Right lung (tissue), 10 donors: ENCODE measurements at places on chromosomes 16 and 17. TPM values are rescaled to one million over a fixed set of nuclear protein-coding genes. Genes with fewer than 3 reads are reported as not detected.

GRCh38 chr17:8628609-8629169, 1.8 kb downstream of the MYH10 start:
- no peak for DNase-seq

- no peak for DNase-seq
These were observed 7.4 kb upstream of the TNRC6C start for GRCh38 chr17:77951123-77951522.

GRCh38 chr17:77423589-77424451, 283.1 kb downstream of the SEC14L1 start:
- DNase-seq = peak; percentile 86

- DNase-seq = no peak
These were observed 1.1 kb upstream of the ADCY7 start for GRCh38 chr16:50265260-50265659.

GRCh38 chr17:13055131-13055530, 37.3 kb upstream of the ELAC2 start:
- no peak for DNase-seq

- DNase-seq = no peak
These were observed 49.6 kb downstream of the IKZF3 start for GRCh38 chr17:39814497-39814896.

TPPP3 gene
- polyA plus RNA-seq = 389 TPM

ASGR2 gene
- polyA plus RNA-seq = 0.31 TPM

LGALS9B gene
- polyA plus RNA-seq = 0.20 TPM

PAQR4 gene
- 12.4 TPM for polyA plus RNA-seq

MT1F gene
- polyA plus RNA-seq = 11.0 TPM
